AG09309 (cell line): ENCODE measurements at places on chromosomes 1 and 21.
A peak's percentile ranks its signal among the peaks of the same experiment; 100 is the strongest.

DNA sequence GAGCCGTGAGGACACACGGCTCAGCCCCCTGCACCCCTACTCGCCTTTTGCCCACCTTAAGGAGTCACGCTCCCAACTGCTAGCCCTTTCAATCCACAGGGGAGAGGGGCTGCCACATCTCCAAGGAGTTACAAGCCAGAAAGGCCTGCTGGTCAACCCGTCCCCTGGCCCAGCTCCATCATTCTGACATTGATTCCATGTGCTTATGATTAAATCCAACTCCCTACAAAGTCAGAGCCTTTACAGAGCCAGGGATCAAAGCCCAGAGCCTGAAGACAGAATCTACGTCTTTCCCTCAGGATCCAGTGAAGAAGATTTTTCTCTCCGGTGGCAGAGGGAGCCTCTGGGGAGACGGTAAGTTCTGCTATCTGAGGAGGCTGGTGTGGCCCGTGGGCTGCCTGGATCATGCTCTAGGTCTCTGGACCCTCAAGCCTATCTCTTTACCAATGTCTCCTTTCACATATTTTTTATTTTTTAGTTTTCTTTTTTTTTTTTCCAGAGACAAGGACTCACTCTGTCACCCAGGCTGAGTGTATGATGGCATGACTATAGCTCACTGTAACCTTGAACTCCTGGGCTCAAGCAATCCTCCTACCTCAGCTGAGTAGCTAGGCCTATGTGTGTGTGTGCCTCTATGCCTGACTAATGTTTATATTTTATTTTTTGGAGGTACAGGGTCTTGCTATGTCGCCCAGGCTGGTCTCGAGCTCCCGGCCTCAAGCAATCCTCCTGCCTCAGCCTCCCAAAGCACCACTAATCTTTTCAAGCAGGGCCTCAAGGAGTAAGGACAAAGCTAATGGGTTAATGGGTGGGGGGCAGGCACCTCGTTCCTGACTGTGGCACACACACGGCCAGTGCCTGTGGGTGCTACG lies 61.3 kb downstream of the SLC66A1 start:
- peak; percentile 24 for DNase-seq

DNA sequence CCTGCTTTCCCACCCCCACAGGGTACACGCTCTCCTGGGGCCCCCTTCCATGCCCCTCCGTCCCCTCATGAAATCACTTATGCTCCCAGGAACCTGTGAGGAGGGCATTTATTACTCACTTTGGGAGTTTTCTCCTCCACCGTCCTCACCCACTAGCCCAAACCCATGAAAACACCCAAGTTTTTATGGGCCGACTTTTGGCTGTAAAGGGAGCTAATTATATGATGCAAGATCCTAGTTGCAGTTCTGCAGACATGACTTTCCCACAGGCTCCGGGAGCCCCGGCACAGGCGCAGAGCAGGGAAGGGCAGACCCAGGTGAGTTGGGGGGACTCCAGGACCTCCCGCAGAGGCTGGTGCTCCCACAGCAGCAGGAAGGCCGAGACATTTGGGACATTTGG lies 29.7 kb downstream of the EPHA2 start:
- DNase-seq = no peak

GRCh38 chr1:214553142-214553710 lies 1.8 kb upstream of the PTPN14 start:
- DNase-seq = no peak

DNA sequence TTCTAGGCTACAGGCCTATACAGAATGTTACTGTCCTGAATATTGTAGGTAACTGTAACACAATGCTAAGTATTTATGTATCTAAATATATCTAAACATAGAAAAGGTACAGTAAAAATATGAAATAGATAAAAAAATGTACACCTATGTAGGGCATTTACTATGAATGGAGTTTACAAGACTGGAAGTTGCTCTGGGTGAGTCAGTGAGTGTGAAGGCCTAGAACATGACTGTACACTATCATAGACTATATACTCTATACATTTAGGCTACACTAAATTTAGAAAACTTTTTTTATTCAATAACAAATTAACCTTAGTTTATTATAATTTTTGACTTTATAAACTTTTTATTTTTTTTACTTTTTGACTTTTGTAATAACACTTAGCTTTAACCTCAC lies 136.9 kb downstream of the DUSP10 start:
- no peak for DNase-seq

GRCh38 chr1:46616277-46617107 lies at the start of gene MOB3C:
Gene MOB3C, minus strand, starts transcription at chr1:46616811. Its CDS starts 3,490 bp downstream, at chr1:46613321.
- peak; percentile 40 for DNase-seq

DNA sequence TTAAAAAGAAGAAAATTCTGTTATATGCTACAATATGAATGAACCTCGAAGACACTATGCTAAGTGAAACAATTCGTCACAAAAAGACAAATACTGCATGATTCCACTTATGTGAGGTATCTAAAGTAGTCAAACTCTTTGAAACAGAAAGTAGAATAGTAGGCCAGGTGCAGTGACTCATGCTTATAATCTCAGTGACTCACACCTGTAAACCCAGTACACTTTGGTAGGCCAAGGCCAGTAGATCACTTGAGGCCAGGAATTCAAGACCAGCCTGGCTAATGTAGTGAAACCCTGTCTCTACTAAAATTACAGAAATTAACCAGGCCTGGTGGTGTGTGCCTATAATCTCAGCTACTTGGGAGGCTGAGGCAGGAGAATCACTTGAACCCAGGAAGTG lies 25.7 kb downstream of the EPHA10 start:
- no peak for DNase-seq

DNA sequence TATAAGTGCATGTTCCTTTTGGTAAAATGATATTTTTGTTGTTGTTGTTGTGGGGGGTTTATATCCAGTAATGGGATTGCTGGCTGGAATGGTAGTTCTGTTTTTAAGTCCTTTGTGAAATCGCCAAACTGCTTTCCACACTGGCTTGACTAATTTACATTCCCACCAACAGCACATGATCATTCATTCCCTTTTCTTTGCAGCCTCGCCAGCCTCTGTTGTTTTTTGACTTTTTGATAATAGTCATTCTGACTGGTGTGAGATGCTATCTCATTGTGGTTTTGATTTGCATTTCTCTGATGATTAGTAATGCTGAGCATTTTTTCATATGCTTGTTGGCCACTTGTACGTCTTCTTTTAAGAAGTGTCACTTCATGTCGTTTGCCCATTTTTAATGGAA lies 188.5 kb upstream of the CHRM3 start:
- DNase-seq = no peak

DNA sequence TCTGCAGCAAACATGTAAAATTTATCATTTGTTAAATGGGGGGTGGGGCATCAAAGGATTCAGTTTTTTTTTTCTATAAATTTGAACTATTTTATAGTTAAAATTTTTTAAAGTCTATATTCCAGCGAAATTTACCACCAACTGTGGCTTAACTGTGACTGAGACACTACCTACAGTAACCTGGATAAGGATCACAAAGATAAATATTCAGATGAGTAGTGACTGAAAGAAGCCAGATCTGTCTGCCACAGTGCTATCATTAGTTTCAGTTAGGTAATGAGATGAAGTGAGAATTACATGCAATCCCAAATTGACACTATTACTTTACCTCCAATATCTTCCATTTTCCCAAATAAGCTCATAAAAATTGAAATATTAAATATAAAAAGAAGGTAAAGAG lies 5.4 kb downstream of the SPATA6 start:
- no peak for DNase-seq

GRCh38 chr1:18422076-18422777 lies 58.5 kb upstream of the KLHDC7A start:
- DNase-seq = no peak

DNA sequence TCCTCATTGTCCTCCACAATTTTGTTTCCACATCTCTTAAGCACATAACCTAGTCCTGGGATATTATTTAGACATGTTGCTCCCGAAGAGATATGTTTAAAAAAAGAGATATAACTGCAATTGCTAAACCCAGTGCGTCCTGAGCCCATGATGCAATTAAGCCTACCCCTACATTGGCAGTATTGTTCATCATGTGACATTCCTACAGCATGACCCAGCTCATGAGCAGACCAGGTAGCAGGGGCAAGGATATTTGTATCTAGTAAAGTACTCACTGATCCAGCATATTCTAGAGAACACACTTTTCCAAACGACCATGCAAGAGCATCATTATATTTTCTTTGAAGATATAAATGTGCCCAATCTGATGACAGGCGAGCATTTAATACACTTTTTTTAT lies 1.2 kb downstream of the ADAM30 start:
- DNase-seq = no peak

- DNase-seq = peak; percentile 52
These were observed 21.3 kb downstream of the GPSM2 start for GRCh38 chr1:108897865-108898720.

GRCh38 chr1:2981388-2981787 lies 39.9 kb upstream of the ACTRT2 start:
- DNase-seq = no peak

- peak; percentile 32 for DNase-seq
These were observed 14.0 kb downstream of the ATP5PO start for GRCh38 chr21:33901412-33902288.

DNA sequence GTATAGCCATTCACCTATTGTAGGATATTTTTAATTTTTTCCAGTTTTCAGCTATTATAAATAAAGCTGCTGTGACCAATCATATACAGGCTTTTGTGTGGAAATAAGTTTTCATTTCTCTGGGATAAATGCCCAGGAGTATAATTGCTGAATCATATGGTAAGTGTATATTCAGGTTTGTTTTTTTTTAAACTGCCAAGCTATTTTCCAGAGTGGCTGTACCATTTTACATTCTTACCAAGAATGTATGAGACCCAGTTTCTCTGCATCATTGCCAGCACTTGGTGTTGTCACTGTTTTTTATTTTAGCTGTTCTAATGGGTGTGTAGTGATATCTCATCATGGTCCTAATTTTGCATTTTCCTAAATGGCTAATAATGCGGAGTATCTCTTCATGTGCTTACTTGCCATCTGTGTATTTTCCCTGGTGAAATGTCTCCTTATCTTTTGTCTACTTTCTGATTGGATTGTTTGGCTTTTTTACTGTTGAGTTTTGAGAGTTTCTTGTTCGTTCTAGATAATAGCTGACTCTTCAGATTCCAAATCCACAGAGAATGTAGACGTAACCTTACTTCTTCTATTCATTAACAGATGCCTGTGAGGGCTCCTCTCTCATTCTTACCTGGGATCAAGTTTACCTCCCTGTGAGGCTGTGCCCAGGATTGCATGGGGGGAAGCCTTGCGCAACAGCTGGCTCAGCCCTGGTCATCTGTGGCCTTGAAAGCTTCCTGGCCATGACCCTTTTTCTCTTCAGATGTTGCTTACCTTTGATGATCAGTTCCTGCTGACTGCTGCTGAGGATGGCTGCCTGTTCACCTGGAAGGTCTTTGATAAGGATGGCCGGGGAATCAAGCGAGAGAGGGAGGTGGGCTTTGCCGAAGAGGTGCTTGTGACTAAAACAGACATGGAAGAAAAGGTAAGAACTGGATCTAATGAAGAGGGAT lies 42.6 kb downstream of the CFAP57 start:
- DNase-seq = no peak

DNA sequence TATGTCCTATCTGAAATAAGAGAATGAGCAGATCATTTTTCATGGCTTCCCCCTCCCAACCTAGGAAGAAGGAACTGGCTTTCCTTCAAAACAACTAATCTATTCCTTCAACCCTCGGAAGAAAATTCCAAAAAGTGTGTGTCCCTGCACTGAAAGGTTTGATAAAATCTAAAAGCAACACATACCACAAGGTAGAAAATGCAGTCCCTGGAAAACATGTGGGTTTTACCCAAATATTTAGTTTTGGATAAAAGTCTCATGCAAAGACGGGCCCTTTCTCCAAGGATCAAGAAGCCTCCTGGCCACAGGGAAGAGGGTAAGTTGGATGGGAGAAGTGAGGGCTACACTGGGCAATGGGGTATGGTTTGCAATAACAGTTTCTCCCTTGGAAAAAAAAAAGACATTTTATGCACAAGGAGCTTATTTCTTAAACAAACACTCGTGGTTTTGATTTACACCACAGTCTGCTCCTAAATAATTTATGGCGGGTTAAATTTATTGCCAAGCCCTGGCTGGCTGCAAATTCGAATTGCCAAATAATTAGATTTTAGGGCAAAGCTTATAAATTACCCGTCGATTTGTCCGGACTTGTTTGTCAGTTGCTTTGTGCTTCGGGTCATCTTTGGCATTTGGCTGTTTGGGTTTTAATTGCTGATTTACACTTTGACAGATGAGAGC lies 28.9 kb downstream of the ERI3 start:
- DNase-seq = no peak

- no peak for DNase-seq
These were observed 17.6 kb upstream of the VPS45 start for GRCh38 chr1:150049926-150050325.

GRCh38 chr1:6133146-6133895 lies 46.8 kb downstream of the CHD5 start:
- DNase-seq = no peak

DNA sequence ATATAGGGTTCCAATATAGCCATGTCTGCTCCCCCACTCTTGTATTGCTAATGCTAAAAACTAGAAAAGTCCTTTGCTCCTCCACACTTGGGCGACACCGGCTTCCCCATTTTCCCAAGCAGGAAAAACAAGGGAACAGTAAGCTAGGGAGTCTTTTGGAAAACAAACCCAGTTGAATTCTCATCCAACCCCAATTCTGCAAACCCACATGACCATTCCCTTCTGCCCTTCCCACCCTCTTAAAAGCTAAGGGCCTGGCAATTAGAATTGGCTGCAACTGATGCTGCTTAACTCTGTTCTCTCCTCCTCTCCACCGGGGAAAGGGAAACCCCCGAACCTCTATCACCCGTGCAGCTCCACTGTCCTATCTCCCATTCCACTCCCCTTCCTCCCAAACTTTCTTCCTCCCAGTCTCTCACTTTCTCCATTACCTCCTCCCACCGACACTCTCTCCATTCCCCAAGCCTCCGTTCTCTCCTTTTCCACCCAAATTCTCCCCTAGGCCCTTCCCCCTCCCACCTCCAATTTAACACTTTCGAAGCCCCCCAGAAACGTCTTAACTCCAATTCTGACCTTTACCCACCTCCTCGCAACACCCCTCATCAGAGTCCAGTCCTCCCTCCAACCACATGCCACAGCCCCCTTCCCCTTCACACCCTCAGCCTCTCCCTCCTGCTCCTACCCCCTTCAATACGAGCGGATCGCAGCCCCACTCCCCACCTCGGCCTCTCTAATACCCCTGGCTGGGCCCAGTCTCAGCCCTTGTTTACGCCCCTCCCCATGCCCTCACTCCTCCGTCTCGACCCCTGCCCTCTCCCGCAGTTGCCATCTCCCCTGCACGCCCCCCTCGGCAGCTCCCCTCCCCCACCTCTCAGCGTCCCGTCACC lies 701 bp downstream of the DEDD start:
- DNase-seq = no peak

DNA sequence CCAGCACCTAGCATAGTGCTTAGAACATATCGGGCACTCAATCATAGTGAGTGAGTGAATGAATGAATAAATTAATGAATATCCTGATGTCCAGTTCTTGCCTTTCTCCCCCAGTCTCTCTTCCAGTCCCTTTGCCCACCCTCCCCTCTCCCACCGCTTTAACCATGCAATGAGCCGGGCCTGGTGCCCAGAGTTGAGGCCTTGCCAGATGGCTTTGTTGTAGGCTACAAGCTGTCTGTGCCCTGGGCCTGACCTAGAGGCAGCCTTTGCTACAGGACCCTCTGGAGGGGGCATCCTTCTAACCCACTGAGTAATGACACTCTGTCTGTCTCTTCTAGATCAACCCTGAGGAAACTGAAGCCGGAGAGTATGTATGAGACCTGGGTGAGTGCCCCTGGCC lies 6.9 kb downstream of the CASQ1 start:
- no peak for DNase-seq

GRCh38 chr1:18893120-18893519 lies 9.2 kb downstream of the ALDH4A1 start:
- DNase-seq = no peak

- peak; percentile 8 for DNase-seq
These were observed 12.0 kb upstream of the FCAMR start for GRCh38 chr1:206982216-206982615.
